ENCODE measurements at places on chromosomes 6 and 20.

- no peak for DNase-seq
Observed at GRCh38 chr6:94623586-94623985, 953.7 kb upstream of the MANEA start.

DNA sequence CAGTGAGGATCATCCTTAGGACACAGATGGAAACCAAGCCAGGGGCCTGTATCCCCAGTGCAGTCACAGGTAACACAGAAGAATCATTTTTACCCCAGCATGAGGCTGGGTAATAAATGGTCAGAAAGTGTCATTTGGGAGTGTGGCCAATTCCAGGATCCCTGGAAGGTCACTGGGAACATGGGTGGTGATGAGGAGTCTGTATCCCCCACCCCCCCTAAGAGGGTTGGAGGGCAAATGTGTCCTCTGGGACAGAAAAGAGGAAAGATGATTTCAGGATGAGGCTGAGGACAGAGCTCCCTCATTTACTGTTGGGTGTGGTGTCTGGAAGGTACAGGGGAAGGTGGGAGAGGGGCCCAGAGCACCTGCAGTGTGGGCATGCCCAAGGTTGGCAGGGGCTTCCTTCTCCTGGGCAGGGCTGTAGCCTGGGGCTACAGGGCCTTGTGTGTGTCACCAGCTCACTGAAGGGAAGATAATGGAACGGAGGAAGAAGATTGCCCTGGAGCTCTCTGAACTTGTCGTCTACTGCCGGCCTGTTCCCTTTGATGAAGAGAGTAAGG is 34.5 kb downstream of the PLCG1 start:
- DNase-seq: no peak

- DNase-seq: no peak
Observed at GRCh38 chr6:19102936-19103335, 715.8 kb downstream of the RNF144B start.

- no peak for DNase-seq
Observed at GRCh38 chr6:111781041-111781708, 92.1 kb downstream of the FYN start.

- DNase-seq: peak; percentile 26
Observed at GRCh38 chr6:12490904-12491571, 200.9 kb downstream of the EDN1 start.

- DNase-seq: no peak
Observed at GRCh38 chr20:5171790-5172164, 45.0 kb downstream of the CDS2 start.

- no peak for DNase-seq
Observed at GRCh38 chr20:62969179-62969760, 16.8 kb downstream of the SLC17A9 start.

- DNase-seq: no peak
Observed at GRCh38 chr20:31712564-31713311, 9.9 kb downstream of the BCL2L1 start.

DNA sequence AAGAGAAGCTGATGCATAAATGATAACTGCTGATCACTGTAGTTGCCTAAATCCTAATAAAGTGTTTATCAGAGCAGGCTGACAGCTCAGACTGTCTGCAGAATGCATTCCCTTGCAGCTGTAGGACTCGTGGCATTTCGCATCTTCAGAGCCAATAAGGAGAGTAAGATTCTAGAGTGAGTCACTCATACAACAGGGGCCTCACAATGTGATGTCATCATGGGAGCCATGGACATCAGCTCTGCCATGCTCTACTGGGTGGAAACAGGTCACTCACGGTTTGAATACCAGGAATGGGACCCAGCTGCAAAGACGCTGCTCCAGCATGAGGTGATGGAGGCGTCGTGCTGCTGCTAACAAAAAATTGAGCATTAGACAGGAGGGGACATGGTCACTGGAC is 7.4 kb downstream of the FAM209B start:
- no peak for DNase-seq

DNA sequence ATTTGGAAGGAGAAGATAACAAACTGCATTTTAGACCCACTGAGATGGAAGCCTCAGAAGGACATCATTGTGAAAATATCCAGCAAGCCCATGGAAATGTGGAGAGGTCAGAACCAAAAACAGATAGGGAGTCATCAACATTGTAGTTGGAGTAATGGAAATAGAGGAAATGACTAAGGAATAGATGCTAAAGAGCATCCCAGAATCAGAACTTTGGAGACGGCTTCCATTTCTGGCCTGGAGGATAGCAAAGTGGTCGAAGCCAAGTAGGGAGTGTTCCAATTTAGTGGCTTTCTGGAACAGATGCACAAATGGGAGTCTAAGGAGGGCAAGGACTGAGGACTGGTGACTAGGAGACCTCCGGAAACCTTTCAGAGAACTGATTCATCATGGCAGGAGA is 3.6 kb downstream of the BEND6 start:
- no peak for DNase-seq

DNA sequence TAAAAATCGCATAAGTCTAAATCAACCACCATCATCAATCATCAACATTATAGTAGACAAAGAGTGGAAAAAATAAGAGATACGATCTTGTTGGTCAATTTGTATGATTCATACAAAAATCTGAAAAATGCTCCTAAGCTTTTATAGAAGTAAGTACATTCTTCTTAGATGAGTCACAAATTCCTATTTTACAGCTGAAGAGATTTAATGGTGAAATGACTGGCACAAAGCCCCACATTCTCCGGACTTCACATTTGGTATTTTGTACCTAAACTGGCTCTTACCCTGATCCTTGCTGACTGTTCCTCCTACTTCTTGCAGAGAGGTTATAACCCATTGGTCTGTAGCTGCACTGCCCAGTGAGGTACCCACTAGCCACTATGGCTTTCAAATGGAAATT is 29.9 kb upstream of the PREP start:
- no peak for DNase-seq

- no peak for DNase-seq
Observed at GRCh38 chr20:31856516-31856915, 11.1 kb upstream of the FOXS1 start.

DNA sequence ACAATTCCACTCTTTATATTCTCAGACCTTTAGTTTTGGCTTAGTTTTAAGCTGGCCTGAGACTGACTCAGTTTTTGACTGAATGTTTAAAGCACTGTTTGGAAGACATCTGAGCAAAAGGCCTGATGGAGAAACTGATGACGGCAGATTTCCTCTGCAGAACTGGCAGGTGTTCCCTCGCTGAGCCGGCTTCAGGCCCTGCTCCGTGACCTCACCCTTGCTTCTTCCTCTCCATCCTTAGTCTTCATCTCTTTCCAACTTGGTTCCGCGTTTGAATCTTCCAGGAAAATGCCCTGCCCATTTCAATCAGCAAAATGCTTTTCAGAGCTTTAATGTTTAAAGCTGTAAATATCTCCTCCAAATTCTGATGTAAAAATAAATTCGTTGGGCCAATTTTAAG is 6.6 kb downstream of the NKX2-4 start:
- DNase-seq: no peak

- no peak for DNase-seq
Observed at GRCh38 chr6:5112066-5112799, 27.1 kb downstream of the PPP1R3G start.

GRCh38 chr6:41442800-41443501 is 103.2 kb upstream of the FOXP4 start:
- DNase-seq: no peak

DNA sequence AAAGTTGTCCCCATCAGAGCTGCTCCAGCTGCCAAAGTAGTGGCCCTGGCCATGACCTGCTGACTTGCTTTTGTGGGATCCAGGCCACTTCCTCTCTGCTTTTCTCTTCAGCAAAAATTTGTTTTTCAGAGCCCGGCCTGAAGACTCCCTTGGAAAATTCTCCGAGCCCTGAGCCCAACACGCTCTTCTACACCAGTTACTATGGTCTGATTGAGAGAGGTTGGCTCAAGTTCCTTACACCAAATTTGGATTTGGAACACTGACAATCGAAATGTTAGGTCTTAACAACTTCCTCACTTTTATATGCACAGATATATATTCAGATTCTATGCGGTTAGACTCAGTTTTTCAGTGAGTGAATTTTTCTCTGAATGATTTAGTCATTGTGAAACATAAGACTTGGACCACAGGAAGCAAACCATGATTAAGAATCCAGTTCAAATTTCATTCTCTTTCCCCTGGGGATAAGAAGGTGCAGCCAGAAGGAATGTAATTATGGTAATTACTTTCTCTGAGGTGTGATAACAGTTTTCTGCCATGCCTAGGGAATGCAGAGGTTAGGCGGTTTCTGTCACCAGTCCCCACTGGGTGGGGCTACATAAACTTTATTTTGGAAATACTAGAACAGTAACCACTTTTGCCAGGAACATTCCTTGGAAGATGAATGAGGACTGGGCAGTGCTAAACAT is 365.2 kb downstream of the SYNE1 start:
- no peak for DNase-seq

- DNase-seq: no peak
Observed at GRCh38 chr6:110595112-110595511, 118.7 kb upstream of the SLC22A16 start.

GRCh38 chr20:59645761-59646171 is 41.4 kb downstream of the PHACTR3 start:
- DNase-seq: no peak

- no peak for DNase-seq
Observed at GRCh38 chr6:114167583-114168576, 174.9 kb downstream of the HS3ST5 start.

- no peak for DNase-seq
Observed at GRCh38 chr20:58327211-58327610, 17.7 kb downstream of the RAB22A start.

GRCh38 chr6:98156580-98156979 is 677.8 kb upstream of the POU3F2 start:
- no peak for DNase-seq
